ENCODE measurements at places on chromosomes 16 and 17.
A peak's percentile ranks its signal among the peaks of the same experiment; 100 is the strongest.

DNA sequence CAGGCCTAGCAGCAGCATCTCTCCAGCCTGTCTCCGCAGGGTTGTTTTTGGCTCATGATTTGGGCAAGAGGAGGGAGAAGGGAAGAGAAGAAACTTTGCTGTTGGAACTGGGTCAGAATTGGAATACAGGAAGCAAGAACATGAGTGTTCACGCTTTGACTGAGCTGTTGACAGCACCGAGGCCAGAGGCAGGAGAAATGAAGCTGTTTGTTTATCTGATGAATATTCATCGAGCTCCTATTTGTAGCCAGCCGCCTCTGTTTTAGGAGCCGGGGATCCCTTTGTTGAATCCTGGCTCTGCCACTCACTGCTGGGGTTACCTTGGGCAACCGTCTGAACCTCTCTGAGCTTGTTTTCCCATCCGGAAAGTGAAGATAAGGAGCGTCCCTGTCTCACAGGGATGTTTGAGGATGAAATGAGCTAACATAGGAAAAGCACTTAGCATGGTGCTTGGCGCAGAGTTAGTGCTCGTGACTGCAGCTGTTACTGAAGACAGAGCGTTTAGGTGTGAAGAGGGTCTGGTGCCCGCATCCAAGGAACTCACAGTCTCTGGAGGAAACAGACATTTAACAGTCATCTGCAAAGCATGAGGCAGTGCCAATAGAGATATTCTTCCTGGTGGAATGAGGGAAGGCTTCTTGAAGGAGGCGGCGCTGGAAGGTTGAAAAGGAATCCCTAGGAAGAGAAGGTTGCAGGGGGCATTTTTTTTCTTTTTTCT is 29.2 kb downstream of the RAP1GAP2 start:
- no peak for DNase-seq

- DNase-seq = peak; percentile 13
Observed at GRCh38 chr17:41624208-41625101, at the start of gene KRT17. TSS of gene KRT17 (minus strand) at chr17:41624575. CDS start at chr17:41624509, 66 bp downstream.

DNA sequence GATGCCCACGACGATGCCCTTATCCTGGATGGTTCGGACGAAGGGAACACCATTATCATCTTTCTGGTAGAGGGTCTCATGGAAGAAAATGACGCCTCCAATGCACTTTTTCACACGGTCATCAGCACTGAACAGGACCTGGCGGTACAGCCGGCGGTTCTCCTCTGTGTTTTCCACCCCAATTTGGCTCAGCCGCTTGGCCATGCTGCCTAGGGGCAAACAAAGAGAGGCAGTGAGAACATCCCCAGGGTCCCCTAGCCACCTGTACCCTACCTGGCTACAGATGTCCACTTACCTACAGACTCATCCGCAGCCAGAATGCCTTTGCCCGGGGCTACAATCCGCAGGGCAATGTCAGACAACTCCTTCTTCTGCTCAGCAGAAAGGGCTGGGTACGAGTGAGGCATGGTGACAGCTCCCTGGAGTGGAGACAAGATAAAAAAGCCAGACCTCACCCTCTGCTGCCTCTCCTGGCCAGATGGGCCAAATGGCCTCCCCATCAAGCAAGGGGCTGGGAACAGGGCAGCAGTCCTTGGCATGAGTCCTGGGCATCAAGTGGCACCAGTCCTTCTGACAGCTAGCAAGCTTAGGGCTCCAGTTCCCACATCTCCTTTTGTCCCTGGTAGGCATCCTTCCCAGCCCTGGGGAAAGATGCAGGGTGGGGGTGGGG is 1.4 kb downstream of the ALDOC start:
- peak; percentile 21 for DNase-seq

GRCh38 chr17:43952724-43953666 is 745 bp downstream of the PYY start:
- DNase-seq = no peak

DNA sequence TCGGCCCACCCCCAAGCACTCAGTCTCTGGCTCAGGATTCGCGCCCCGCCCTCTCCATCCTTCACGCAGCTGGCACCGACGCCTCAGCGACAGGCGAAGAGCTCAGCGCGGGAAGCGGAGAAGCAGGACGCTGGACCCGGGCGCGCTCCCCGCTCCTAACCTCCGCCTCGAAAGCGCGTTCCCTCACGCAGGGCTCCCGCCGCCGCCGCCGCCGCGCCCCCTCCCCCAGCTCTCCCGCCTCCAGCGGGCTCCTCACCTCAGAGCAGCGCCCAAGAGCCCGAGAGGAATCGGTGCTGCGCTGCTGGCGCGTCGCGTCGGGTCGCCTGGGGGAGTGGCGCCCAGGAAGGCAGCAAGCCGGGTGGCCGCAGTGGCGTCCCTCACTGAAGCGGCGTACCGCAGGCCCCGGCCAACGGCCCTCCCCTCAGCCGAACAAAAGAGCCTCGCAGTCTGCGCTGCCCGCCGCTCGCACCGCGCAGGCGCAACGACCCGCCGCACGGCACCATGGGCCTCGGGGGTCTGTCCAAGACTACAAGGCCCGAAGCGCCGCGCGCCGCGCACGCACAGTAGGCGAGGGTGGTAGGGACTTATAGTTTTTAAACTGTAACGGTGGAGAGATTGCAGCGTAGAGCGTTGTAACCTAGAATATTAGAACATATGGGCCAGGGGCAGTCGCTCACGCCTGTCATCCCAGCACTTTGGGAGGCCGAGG is at the start of gene CBX1:
Gene CBX1, minus strand, starts transcription at position 467 of the 709 bp plus-strand sequence. CDS start 24,474 bp downstream, outside the sequence.
- peak; percentile 99 for DNase-seq

DNA sequence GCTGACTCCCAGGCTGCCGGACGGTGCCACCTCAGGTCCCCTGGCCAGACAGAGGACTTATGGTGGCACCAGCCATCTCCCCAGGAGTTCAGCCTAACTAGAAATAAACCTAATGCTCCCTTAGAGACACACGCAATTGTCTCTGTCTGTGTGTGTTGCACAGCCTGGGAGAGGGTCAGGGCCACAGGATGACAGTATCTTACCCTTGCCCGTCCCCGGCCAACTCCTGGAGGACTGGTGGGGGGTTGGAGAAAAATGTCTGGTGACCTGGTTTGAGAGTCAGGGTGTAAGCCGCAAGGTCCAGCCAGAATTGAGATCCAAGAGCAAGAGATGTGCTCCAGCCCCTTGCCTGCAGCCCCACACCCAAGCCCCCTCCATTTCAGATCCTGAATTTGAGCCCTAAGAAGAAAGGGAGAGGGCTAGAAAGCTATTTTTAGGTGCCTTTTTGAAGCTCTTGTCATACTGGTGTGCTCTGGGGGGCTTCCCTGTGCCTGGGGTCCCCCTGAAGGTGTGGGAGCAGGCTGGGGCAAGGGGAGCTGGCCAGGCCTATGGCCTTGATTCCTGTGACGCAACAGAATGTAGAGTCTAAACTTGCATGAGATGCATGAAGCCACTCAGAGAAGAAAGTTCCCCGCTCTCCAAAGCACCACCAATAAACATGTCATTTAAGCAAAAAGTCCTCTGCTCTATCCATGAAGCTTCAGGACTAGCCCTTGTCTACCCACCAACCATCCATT is 12.9 kb downstream of the ZNF319 start:
- DNase-seq = no peak

DNA sequence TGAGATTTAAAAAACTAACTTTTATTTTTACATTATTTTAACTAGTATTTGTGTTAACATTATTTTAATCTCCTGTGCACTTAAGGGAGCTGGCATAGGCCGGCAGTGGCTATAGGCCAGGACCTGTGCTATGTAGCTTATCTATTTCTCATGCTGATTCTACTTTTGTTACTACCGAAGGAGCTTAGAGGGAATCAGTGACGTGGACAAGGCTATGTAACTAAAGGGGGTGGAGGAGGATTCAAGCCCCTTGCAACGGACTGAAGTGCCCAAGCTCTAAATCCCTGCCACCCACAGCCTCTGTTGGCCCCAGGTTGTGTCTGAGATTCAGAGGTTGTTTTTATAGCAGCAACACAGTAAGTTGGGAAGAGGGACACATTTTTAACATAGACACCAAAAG is 356.4 kb downstream of the WWOX start:
- DNase-seq = no peak

- DNase-seq = peak; percentile 86
Observed at GRCh38 chr17:51118330-51119195, 2.1 kb downstream of the SPAG9 start.

DNA sequence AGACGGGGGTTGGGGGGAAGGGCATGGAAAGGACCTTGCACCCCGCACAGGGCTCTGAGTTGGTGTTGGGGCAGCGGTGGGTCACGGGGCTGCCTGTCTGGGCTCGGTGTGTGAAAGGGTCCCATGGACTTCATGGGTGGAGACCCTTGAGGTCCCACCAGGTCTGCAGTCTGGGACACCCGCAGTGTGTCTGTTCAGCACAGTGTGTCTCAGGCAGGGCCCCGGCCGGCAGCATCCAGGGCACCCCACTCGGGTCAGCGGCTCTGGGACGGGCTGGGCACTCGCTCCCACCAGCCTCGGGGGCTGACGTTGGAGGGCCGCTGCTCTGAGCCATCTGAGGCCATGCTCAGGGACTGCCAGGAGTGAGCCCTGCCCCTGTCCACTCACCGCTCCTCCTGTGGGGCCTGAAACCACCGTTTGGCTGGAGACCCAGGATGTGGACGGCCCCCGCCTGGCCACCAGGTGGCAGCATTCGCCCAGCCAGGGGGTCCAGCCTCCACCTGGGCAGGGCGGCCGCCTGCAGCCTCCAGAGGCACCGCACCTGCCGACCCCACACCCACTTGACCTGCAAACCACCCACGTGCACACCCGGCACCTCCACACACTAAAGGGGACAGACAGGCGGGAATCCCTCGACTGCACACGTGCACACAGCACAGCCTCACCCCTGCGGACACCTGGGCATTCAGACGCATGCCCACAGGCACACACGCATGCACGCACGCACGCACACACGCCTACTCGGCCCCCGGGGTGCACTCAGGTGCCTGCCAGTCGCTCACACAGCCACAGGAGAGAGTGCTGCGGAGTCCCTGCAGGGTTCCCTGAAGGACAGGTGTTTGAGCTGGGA is 10.1 kb upstream of the ZFPM1 start:
- peak; percentile 38 for DNase-seq

DNA sequence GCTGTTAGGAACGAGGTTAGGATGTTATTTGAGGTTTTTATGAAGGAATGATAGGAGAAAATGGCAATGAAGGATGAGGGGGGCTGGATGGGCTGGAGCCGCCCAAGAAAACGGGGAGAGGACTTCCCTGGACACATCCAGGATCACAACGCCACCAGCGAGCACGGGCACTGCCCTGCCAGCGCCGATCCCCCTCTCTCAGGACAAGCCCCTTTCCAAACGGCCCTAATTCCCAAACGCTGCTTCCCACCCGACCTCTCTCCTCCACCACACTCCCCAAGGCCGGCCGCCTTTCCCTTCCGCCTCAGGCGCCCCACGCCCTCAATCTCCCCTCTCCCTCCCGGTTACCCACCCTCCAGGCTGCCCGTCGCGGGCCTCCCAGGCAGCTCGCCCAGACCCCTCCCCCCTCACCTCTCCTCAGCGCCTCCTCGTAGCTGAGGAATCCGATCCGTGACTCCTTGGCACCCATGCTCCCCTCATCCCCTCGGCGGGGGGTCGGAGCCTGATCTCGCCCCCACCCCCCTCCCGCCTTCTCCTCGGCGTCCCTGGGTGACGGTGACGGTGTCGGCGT is 377 bp downstream of the USP32 start:
- DNase-seq = peak; percentile 88

- DNase-seq = peak; percentile 88
Observed at GRCh38 chr17:57535249-57535966, 209.7 kb downstream of the CCDC182 start.

- no peak for DNase-seq
Observed at GRCh38 chr16:85125570-85126393, 13.5 kb upstream of the CIBAR2 start.

DNA sequence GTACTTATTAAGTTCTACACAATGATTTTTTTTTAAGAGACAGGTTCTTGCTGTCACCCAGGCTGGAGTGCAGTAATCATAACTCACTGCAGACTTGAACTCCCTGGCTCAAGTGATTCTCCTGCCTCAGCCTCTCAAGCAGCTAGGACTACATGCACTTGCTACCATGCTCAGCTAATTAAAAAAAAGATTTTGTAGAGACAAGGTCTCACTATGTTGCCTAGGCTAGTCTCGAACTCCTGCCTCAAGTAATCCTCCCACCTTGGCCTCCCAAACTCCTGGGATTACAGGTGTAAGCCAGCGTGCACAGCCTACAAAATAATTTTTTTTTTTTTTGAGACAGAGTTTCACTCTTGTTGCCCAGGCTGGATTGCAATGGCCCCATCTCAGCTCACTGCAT is 22.2 kb downstream of the USP32 start:
- no peak for DNase-seq

DNA sequence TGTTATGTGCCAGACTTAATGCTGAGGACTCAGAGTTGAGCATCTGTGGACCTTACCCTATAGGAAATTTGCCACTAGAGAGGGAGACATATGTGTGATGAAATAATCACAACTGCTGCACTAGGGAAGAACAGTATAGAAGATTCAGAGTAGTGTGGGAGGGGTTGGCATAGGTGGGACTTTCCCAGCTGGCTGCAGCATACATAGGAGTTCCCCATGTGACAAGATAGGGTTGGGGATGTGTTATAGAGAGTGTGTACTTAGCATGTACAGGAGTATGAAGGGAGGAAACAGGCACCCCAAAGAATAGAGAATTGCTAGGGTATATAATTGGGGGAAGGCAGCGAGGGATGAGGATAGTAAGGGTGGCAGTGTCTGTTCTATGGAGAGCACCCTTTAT is 2.9 kb downstream of the NUP93 start:
- no peak for DNase-seq

DNA sequence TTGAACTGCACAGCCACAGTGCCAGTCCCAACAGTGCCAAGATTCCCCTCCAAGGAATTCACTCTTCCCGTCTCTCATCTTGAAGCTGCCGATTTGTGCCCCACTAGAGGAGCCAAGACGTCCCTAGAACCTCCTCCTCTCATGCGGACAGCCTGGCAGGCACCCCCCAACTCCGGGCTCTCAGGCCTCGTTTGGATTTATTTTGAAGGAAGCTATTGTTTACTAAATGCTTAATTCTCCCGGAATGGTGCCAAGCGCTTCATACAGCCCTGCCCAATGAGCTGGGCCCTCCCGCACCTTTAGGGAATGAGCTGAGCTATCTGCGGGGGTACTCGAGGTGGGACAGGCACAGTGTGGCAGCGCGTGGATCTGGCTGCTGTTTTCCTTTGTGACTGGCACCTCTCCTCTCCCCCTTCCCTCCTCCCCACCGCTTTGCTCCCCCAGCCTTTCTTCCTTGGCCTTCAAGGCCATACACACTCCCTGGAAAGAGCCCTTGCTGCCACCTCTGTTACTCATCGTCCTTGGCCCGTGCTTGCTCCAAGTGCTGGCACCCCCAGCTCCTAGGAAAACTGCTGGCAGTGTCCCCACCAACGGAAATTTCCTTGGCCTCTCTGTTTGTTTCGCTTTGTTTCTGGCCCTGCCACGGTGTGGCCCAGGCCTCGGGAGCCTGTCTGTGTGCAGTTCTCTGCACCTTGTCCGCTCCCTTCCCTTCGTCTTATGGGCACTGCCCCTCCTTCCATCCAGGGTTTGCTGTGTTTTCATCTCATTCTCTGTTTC is 49.9 kb upstream of the CDR2 start:
- no peak for DNase-seq

DNA sequence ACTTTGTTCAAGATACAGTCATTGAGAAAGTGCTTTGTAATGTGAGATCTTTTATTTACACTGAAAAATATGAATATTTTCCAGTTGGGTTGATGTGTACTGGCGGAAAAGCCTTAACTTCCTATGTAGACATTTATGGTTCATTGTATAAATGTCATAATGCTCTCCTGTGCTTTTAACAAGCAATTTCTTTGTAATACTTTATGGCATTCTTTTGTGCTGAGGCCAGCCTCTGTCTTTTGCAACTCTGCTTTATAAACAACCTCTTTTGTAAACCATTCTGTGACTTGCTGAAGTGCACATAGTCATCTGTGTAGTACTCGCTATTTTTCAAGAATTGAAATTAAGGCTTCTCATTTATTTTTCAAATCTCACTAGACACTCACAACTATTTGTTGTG is 291.2 kb downstream of the CDH11 start:
- no peak for DNase-seq
